ENCODE measurements at places on chromosomes 2 and 18.

GRCh38 chr2:238955648-238956531 lies 108.0 kb downstream of the TWIST2 start:
- DNase-seq: no peak

DNA sequence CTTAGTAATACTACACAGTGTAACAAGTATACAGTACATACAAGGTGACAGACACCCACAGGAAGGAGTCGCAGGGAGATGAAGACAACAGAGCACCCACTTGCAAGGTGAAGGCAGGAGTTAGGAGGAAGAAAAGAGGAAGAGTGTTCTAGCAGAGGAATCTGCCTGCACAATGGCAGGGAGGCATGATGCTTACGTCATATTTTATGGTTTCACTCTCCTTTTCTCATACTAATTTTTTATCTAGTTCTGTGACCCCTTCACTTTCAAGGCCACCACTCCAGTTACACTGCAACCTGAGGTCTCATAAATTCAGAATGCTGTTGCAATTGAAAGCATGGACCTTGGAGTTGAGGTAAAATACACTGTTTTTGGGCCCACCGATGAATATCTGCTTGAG lies 331.7 kb downstream of the MEIS1 start:
- DNase-seq: no peak

- no peak for DNase-seq
Measured at GRCh38 chr2:153864022-153864421, 7.7 kb upstream of the GALNT13 start.

GRCh38 chr2:134029418-134029817 lies 224.5 kb upstream of the MGAT5 start:
- DNase-seq: no peak

GRCh38 chr2:49812730-49813129 lies 658.4 kb upstream of the FSHR start:
- no peak for DNase-seq

DNA sequence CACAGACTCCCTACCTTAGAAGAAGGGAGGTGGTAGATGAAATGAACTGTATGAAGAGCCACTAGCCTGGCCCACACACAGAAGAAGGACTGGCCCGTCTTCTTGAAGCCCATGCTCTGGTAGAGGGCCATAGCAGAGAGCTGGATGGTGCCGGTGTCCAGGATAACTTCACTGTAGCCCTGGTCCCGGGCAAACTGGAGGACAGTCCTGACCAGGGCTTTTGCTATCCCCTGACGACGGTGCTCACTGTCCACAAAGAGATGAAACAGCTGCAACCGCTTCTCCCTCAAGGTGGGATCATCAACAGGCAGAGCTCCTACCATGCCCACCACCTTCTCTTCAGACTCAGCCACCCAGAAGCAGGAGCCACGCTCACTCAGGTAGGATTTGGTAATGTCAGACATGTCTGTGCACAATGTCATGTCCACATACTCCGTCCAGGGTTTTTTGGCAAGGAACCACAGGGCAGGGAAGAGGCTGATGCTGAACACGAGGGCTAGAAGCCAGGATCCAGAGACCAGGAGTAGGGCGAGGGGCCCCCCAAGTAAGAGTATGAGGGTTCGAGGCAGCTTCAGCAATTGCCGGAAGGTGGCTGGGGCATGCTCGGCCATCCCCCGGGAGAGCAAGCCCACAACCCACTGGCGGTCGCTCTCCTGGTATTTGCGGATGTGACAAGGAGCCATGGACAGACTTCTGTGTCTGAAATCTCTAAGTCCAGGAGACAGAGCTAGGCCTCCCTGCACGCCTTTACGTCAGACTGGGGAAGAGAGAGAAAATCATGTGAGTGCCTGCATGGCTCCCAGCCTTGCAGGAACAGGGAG lies 1.1 kb downstream of the NAT8 start:
- no peak for DNase-seq

DNA sequence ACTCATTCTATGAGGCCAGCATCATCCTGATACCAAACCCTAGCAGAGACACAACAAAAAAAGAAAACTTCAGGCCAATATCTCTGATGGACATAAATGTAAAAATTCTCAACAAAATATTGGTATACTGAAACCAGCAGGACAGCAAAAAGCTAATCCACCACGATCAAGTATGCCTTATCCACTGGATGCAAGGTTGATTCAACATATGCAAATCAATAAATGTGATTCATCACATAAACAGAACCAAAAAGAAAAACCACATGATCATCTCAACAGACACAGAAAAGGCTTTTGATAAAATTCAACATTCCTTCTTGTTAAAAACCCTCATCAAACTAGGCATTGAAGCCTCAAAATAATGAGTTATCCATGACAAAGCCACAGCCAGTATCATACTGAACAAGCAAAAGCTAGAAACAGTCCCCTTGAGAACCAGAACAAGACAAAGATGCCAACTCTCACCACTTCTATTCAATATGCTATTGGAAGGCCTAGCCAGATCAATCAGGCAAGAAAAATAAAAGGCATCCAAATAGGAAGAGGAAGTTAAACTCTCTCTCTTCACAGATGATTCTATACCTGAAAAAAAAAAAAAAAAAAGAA lies 45.3 kb downstream of the RTTN start:
- DNase-seq: no peak

- no peak for DNase-seq
Measured at GRCh38 chr2:158497486-158497885, 40.7 kb downstream of the PKP4 start.

DNA sequence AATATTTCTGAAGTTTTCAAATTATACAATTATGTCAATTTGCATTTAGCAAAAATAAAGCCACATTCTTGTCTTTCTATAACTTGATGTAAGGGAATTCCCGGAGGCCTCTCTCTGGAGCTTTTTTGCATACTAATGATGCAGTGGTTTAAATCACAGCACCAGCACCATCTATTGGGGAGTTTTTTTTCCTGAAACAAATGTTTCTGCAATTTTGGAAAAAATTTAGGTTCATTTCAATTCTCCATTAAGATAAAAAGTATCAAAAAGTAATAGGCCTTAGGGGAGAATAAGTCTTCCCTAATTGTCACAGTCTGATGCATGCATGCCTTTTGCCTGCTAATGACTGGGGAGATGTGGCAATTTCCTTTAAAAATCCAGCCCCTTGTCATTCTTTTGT lies 13.5 kb downstream of the CBLN2 start:
- no peak for DNase-seq

- no peak for DNase-seq
Measured at GRCh38 chr18:49731421-49731841, 81.9 kb downstream of the ACAA2 start.

- DNase-seq: no peak
Measured at GRCh38 chr2:135916207-135916606, 40.0 kb upstream of the MCM6 start.

GRCh38 chr2:73825408-73825807 lies 3.4 kb upstream of the STAMBP start:
- no peak for DNase-seq

GRCh38 chr2:16044946-16045456 lies 104.7 kb downstream of the MYCN start:
- DNase-seq: no peak

- DNase-seq: no peak
Measured at GRCh38 chr18:29626094-29626493, 1416.4 kb downstream of the DSC3 start.

DNA sequence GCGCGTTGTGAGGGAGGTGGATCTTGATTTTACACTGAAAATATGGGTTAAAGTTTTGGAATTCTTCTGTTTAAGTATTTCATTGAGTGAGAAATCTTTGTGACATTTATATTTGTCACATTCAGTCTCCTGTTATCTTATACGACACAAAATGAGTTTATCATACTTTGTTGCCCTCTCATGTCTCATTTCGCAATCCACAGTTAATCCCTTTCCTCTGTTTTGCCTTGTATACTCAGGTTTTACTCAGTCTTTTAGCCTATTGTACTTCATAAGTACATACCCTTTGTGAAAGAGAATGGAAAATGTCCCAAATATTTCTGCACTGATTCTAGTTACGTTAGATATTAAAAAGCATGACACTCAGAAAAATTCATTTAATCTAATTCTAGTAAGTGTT lies 142.7 kb downstream of the ATP9B start:
- no peak for DNase-seq

DNA sequence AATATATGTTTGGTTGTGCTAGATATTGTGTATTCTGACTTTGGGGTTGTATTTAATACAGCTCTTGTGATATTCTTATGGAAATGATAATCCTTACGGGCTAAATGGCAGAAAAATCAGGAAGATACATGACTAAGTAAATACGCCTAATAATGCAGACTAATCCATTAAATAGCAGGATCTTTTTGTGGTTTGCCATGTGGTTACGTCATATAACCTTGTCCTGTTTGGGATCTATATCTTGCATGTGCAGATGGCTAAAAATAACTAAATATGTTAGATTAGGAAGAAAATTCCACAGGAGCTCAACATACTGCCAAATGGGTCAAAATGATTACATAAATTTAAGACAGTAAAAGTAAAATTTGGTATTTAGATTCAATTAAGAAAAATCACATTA lies 83.0 kb downstream of the NEB start:
- no peak for DNase-seq

DNA sequence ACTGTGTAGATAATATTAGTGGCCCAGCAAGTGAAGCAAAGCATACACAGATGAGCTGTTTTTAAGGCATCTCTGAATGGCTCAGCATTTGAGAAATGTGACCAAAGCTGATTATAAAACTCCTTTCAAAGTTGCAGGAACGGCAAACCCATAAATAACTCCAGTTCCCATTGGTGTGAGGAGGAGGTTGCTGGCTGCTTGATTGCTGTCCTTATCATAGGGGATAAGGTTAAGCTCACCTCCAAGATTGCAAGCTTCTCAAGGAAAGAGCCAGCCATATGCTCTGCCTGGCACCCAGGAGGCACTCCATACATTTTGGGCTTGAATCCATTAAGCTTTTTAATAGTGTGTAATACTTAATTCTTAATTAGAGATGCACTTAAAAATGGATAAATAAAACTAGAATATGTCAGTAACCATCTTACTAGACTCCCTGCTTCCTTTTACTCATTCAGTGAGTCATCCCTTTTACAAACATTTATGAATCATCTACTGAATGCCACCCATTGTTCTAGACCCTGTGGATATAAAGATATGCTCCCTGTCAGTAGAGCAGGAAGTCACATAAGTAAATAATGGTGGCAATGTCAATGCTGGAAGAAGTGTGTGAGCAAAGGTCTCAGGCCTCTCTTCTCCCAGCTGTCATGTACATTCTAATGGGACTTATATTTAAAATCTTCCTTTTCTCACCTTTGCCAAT lies 99.3 kb downstream of the SPATS2L start:
- peak; percentile 42 for DNase-seq

DNA sequence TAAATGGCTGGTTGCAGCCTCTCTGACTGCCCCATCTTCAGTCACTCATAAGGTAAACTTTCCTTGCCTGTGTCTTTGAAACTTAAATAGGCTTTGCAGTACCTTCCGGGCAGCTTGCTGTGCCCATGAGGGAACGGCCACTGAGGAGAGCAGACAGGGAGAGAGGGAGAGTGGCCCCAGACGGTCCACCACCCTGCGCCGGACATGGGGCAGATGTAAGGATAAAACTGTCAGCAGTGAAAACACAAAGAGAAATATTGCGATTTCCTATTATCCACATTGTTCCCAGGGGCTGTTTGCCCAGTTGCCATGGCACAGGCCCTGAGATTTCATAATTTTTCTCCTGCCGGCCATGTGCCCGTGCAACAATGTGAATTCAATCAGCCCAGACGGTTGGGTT lies 265.9 kb upstream of the SALL3 start:
- no peak for DNase-seq

DNA sequence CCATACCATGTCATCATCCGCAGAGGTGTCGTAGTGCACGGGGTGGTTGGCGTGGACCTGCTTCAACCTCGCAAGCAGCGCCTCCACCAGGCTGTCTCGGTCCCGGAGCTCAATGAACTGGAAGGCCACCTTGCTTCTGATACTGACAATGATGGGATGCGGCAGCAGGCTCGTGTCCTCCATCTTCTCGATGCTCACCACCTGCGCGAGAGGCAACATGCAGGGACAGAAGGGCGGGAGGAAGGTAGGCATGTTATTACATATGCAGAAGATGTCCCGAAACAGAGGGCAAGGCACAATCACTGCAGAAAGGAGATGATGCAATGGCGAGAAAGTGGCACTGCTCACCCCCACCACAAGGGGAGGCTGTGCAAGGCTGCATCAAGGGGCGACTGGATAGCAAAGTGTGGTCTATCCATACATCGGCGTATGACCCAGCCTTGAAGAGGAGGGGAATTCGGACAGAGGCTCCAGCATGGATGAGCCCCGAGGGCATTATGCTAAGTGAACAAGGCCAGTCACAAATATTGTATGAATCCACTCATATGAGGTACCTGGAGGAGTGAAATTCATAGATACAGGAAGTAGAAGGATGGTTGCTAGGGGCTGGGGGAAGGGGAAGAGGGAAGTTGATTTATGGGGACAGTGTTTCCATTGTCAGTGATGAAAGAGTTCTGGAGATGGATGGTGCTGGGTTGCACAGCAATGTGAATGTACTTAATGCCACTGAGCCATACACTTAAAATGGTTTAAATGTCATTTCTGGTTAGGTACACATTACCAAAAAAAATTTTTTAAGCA lies 36.6 kb downstream of the RPL31 start:
- peak; percentile 43 for DNase-seq

- DNase-seq: no peak
Measured at GRCh38 chr2:147405651-147406050, 439.2 kb upstream of the ACVR2A start.

DNA sequence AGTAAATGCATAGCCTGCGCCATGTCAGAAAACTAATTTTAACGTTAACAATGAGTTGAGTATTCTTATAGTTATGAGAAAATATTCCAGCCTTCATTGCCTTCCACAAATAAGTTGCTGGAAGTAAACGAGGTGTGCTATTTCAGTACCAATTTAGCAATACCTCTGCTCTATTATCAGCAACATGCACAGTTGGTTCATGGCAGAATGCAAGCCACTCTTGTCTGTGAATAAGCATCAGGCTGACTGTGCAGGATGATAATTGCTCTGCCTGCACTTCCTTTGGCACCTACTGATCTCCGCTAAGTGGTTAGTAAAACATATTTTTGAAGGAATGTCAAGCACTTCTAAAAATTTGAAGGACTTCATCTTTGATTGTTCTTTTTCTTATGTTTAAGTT lies 261.9 kb upstream of the SIX3 start:
- no peak for DNase-seq

GRCh38 chr2:159933727-159934049 lies 128.7 kb downstream of the PLA2R1 start:
- no peak for DNase-seq

GRCh38 chr18:9008709-9009635 lies 93.5 kb upstream of the NDUFV2 start:
- DNase-seq: no peak
